Activated CD4-positive, alpha-beta T cell treated with anti-CD3 and anti-CD28 coated beads, Interleukin-2, amount 10 ng/mL, durations not matched to agents 24 days and 14 days (primary cell): ENCODE measurements at places on chromosomes 2 and 18. TPM values are rescaled to one million over a fixed set of nuclear protein-coding genes. Genes with fewer than 3 reads are reported as not detected.

- H3K27ac ChIP-seq, result no peak overlapping the region
- H3K4me1 ChIP-seq, result no peaks in the 10 kb centered on the region
- no peak for DNase-seq
- H3K27me3 ChIP-seq, result no peaks in the 10 kb centered on the region
These were observed 74.8 kb downstream of the B3GNT2 start for GRCh38 chr2:62270728-62271127.

The SOX11 gene
- not detected in 2 replicates for total RNA-seq

- no peaks in the 10 kb centered on the region for H3K27me3 ChIP-seq
- no peaks in the 10 kb centered on the region for H3K36me3 ChIP-seq
- no peak overlapping the region for H3K27ac ChIP-seq
- no peak overlapping the region for H3K4me3 ChIP-seq
- DNase-seq, result no peak
These were observed 155.5 kb downstream of the ZFP36L2 start for GRCh38 chr2:43070676-43071502.

The SERPINB10 gene
- not detected in 2 replicates for total RNA-seq

GRCh38 chr2:104312684-104313083, 541.2 kb upstream of the POU3F3 start:
- H3K36me3 ChIP-seq, result no peaks in the 10 kb centered on the region
- no peaks in the 10 kb centered on the region for H3K27me3 ChIP-seq
- H3K4me3 ChIP-seq, result no peak overlapping the region

GRCh38 chr18:61967252-61967891, 74.6 kb upstream of the RNF152 start:
- peak; percentile 54 for DNase-seq
- no peaks in the 10 kb centered on the region for H3K36me3 ChIP-seq
- H3K27ac ChIP-seq, result no peak overlapping the region
- H3K27me3 ChIP-seq, result peaks cover 8% of the 10 kb centered on the region
- no peak overlapping the region for H3K4me3 ChIP-seq

The AQP4 gene
- not detected in 2 replicates for total RNA-seq

GRCh38 chr2:138455691-138456090, 45.9 kb upstream of the SPOPL start:
- DNase-seq, result no peak
- no peak overlapping the region for H3K4me3 ChIP-seq
- no peaks in the 10 kb centered on the region for H3K36me3 ChIP-seq
- H3K27me3 ChIP-seq, result no peaks in the 10 kb centered on the region
- no peak overlapping the region for H3K27ac ChIP-seq
